Frontal cortex (tissue), 4 donors: ENCODE measurements at places on chromosomes 11 and 22. TPM values are rescaled to one million over a fixed set of nuclear protein-coding genes. Genes with fewer than 3 reads are reported as not detected.

The TMEM151A gene
- 9.0 TPM for total RNA-seq

The OR5P2 gene
- total RNA-seq, result not detected

The PRR33 gene
- not detected for total RNA-seq

The GLYAT gene
- not detected for total RNA-seq

The RRP7A gene
- 17.9 TPM for total RNA-seq

The PHLDA2 gene
- total RNA-seq, result not detected

The CD59 gene
- total RNA-seq, result 31.4 TPM

The GSTP1 gene
- total RNA-seq, result 206 TPM

The FERMT3 gene
- total RNA-seq, result 0.41 TPM

The TPBGL gene
- not detected for total RNA-seq

The EMSY gene
- 28.9 TPM for total RNA-seq

The SLC1A2 gene
- total RNA-seq, result 161 TPM

The TMEM223 gene
- 14.7 TPM for total RNA-seq

The SLC37A2 gene
- total RNA-seq, result 1.2 TPM

The SAA1 gene
- not detected for total RNA-seq

The CENPM gene
- 3.7 TPM for total RNA-seq

DNA sequence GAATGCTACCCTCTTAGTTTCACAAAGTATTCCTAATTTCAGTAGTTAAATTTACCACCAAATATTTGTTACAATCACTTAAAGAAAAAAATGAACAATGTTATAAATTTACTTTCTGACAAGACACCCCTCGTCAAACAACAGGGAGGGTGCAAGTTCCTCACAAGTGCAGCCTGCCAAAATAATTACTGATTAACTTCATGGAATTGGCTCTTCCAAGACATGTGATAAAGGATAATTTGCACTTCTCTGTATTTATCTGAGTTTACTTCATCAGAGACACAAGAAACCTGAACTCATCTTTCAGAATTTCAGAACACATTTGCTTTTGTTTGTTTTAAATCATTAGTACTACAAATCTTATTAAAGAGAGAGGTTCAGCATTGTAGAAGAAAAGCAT lies 66.5 kb downstream of the LARGE2 start:
- DNase-seq, result no peak

- DNase-seq, result no peak
Measured at GRCh38 chr11:35324981-35325380, 94.4 kb downstream of the SLC1A2 start.

- DNase-seq, result peak; percentile 83
Measured at GRCh38 chr22:43230971-43231723, 44.2 kb upstream of the TTLL12 start.

GRCh38 chr11:16874275-16874975 lies 136.0 kb downstream of the C11orf58 start:
- DNase-seq, result no peak

- DNase-seq, result no peak
Measured at GRCh38 chr11:46445192-46445919, 53.8 kb upstream of the CHRM4 start.

DNA sequence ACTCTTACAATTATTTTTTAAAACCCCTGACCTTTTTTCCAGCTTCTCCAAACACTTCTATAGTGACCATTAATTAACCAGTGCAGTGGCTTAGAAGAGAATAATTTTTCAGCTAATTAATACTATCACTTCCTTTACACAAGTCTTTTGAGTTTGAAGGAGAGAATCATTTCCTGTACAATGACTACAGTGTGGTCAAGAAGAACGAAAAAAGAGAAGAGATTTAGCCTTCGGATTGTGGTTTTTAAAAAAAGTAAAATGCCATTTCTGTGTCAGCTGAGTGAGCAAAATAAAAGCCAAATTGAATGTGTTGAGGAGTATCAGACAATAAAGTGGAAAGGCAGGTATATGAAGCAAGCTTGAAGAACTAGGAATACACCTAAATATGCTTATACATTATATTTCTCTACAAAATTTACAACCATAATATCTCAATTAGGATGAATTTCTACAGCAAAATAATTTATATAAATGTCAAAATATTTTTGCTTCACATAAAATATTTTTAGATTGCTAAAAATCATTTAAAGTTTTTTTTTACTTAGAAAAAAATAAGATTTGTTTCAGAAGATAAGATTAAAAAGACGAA lies 1155.2 kb upstream of the CNTN5 start:
- DNase-seq, result no peak

DNA sequence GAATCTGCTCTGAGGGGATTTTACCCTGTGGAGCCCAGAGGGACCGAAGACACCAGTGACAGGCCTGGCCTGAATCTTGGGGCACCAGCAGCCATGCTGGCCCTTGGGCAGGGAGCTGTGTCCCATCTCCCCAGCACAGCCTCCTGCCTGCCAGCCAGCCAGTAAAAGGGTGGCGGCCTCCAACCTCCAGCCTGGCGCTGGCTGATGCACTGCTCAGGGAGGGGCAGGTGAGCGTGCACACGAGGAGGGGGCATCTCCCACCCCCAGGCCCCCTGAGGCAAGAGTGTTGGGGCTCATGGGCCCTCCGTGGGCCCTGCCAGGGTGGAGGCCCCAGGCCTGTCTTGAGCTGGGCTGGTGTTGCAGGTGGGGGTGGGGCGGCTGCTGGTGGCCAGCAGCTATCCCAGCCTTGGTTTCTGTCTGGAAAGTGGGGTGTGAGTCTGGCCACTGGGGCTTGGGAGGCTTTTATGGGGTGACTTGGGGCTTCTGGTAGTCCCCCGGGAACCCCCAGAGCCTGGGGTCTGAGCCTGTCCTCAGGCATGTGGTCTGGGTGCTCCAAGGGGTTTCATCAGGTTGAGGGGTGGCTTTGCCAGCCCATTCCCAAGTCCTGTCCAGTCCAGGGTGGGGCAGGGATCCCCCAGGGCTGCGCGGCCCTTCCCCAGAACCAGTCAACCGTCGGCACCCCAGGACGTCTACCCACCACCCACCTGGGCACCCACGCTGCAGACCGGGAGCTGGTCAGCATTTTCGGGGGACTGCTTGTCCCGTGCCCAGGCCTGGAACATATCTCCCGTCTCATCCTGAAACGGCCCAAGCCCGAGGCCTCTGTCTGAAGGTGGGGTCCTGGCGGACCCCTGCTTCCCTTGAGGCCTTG lies 17.8 kb downstream of the TSPAN4 start:
- no peak for DNase-seq

DNA sequence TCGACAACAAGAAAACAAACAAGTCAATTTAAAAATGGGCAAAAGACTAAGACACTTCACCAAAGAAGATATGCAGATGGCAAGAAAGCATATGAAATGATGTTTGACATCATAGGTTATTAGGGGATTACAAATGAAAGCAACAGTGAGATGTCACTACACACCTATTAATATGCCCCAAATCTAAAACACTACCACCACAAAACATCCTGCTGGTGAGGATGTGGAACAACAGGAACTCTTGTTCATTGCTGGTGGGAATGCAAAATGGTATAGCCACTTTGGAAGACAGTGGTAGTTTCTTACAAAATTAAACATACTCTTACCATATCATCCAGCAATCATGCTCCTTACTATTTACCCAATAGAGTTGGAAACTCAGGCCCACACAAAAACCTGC lies 29.0 kb downstream of the PRRG4 start:
- DNase-seq, result no peak

GRCh38 chr22:49547751-49548239 lies 279.9 kb downstream of the BRD1 start:
- no peak for DNase-seq

GRCh38 chr11:93196816-93197379 lies 893 bp downstream of the SLC36A4 start:
- no peak for DNase-seq

DNA sequence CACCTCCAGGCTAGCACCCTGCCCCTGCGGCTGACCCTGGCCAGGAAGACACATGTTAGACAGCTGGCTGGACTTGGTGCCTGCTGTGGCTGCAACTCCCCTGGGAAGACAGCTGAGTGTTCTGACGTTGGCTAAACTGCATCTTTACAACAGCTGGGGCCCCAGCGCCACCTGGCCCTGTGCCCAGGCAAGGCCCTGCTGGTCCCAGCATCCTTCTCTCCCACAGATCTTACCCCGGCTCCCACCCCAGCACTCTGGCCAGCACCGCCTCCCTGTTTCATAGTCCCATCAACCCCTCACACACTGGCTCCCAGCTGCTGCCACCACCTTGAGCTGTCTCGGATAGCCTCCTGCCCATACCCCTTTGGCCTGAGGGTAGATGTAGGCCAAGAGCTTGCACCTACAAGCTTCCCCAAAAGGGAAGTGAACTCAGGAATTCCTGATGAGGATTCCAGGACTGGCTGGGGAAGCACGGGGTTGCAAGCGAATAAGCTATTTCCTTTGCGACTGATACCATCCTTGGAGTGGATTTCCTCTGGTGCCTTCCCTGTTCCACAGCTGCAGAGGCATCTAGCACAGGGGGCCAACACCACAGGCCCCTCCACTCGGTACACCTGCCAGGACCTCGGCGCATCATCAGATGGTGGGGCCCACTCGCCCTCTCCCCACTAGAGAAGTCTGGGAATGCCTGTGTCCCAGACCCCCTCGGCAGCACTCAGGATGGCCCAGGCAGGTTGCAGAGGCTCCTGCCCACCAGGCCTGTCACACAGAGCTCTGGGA lies 28.5 kb downstream of the RSPH14 start:
- no peak for DNase-seq

GRCh38 chr11:43933608-43934551 lies 8.6 kb upstream of the C11orf96 start:
- DNase-seq, result no peak

- DNase-seq, result no peak
Measured at GRCh38 chr11:107847184-107847583, 11.4 kb downstream of the SLC35F2 start.

DNA sequence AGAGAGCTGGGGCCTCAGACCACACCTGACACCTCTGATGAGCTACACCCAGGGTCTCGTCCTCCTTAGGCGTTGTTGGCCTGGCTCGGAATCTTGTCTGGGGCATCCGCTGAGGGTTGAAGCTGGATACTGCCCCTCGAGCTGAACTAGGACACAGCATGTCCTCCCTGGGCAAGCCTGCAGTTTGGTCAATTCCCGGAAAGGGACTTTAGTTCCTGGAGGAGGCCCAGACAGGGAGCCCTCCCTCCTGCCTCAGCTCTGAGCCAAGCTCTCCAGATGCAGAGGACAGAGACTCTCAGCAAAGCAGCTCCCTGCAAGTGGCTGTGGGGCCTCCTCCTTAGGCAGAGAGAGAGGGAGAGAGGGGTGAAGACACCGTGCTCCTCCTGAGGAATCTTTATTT lies 4.9 kb downstream of the APOL3 start:
- DNase-seq, result no peak

GRCh38 chr11:29333993-29334775 lies 682.6 kb downstream of the KCNA4 start:
- DNase-seq, result peak; percentile 10
